H1 (cell line): ENCODE measurements at places on chromosomes 5 and 9. TPM values are rescaled to one million over a fixed set of nuclear protein-coding genes. Genes with fewer than 3 reads are reported as not detected.
A peak's percentile ranks its signal among the peaks of the same experiment; 100 is the strongest.

SLC1A1 gene
- total RNA-seq = 10.3 and 11.7 TPM in 2 replicates

DNA sequence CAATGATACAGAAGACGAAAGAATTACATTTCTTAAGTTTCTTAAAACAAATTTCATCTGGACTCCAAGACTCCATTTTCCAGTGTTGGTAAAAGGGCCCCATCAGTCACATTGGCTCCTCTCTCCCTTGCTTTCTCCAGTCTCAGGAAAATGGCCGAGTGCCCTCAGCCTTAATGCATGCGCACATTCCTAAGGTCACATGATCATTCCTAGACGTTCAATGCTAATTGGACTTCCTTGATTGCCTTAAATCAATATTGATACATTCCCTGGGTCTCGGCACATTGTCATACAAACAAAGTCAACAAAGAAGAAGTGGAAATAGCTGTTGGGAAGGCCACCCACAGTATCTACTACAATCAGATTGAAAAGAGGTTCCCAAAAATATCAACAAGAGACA is 413.6 kb upstream of the GRAMD2B start:
- DNase-seq = peak; percentile 62
- peaks cover 6% of the 10 kb centered on the region; the same call in 1 of the 2 replicates for H3K4me1 ChIP-seq
- no peaks in the 10 kb centered on the region for H3K36me3 ChIP-seq
- H3K27ac ChIP-seq = no peak overlapping the region
- H3K27me3 ChIP-seq = no peaks in the 10 kb centered on the region

DNA sequence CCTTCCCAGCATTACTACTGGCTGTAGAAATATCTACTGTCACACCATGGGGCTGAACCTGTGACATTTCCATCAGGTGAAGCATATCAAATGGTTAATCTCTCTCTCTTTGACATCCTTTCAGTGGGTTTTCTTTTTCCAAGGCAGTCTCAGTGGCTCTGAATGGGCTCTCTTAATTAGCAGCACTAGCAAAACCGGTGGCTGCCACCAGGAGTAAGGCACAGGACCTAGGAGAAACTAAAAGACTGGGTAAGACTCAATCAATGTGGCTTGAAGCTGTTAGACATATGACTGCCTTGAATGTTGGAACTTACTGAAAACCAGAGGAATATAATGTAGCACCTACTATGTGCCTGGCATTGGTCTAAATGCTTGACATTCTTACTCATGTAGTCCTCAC is 445.0 kb upstream of the KIF2A start:
- H3K27ac ChIP-seq = no peak overlapping the region
- no peaks in the 10 kb centered on the region for H3K4me1 ChIP-seq
- DNase-seq = no peak
- H3K36me3 ChIP-seq = no peaks in the 10 kb centered on the region
- no peaks in the 10 kb centered on the region for H3K27me3 ChIP-seq

GRCh38 chr5:135064235-135064570 is 30.2 kb upstream of the PITX1 start:
- no peak overlapping the region for H3K4me3 ChIP-seq
- no peak overlapping the region for H3K27ac ChIP-seq
- H3K27me3 ChIP-seq = no peaks in the 10 kb centered on the region
- H3K36me3 ChIP-seq = no peaks in the 10 kb centered on the region
- DNase-seq = no peak

AUH gene
- 21.9 and 22.1 TPM in 2 replicates for total RNA-seq

PCDHA7 gene
- total RNA-seq = 1.6 and 2.7 TPM in 2 replicates

CDH6 gene
- 1.4 and 1.9 TPM in 2 replicates for total RNA-seq

SPINK13 gene
- total RNA-seq = not detected in 2 replicates

CTSV gene
- 113 and 114 TPM in 2 replicates for total RNA-seq

DNA sequence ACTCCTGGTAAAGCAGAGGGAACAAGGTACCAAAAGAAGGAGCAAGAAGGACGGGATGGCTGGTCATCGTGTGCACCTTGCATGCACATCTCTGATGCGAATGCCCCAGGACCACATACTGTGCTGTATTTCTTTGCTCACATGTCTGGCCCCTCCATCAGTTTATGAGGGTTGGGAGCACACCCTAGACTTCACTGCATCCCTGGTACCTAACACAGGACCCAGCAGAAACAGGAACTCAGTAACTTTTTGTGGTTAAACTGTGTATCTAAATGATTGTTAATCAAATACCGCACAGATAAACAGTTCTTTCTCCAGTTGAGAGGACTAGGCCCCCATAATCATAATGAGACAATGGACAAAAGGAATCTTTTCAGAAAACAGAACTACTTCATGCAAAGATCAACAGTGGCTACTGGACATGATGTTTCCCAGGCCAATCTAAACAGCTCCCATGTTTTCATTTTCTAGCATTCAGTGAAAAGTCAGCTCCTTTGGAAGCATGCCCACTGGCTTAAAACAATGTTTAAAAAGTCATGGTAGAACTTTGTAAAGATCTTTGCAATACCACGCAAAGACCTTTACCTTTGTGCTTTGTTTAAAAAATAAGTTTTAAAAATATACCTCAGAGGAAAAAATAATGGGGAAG is 55.5 kb upstream of the IFNK start:
- no peak for DNase-seq
- no peak overlapping the region for H3K27ac ChIP-seq
- no peak overlapping the region for H3K4me3 ChIP-seq

EIF4E1B gene
- 0.63 and 0.97 TPM in 2 replicates for total RNA-seq

GRCh38 chr5:136021016-136021405 is 7.8 kb upstream of the TGFBI start:
- DNase-seq = no peak
- no peaks in the 10 kb centered on the region for H3K27me3 ChIP-seq
- H3K4me1 ChIP-seq = no peaks in the 10 kb centered on the region
- no peak overlapping the region for H3K27ac ChIP-seq
- H3K36me3 ChIP-seq = no peaks in the 10 kb centered on the region

FKBP15 gene
- 13.8 and 13.9 TPM in 2 replicates for total RNA-seq

AOPEP gene
- 14.3 TPM in 2 replicates for total RNA-seq

SH3TC2 gene
- total RNA-seq = 0.77 and 0.80 TPM in 2 replicates

GRCh38 chr5:100676817-100677631 is 141.8 kb downstream of the FAM174A start:
- no peak for DNase-seq
- H3K4me3 ChIP-seq = no peak overlapping the region
- H3K4me1 ChIP-seq = no peaks in the 10 kb centered on the region
- no peaks in the 10 kb centered on the region for H3K36me3 ChIP-seq
- H3K27ac ChIP-seq = no peak overlapping the region

ATP10B gene
- 0.10 and 0.11 TPM in 2 replicates for total RNA-seq

GRCh38 chr5:140118302-140118936 is 4.5 kb downstream of the PURA start:
- H3K36me3 ChIP-seq = no peaks in the 10 kb centered on the region
- no peak for DNase-seq
- H3K4me3 ChIP-seq = no peak overlapping the region

SOX30 gene
- not detected in 2 replicates for total RNA-seq

SHROOM1 gene
- 5.2 and 5.7 TPM in 2 replicates for total RNA-seq

GRCh38 chr5:5881294-5881693 is 458.8 kb downstream of the ICE1 start:
- H3K4me3 ChIP-seq = no peak overlapping the region
- H3K4me1 ChIP-seq = no peaks in the 10 kb centered on the region
- H3K36me3 ChIP-seq = no peaks in the 10 kb centered on the region
- no peaks in the 10 kb centered on the region for H3K27me3 ChIP-seq
- H3K27ac ChIP-seq = no peak overlapping the region

DNA sequence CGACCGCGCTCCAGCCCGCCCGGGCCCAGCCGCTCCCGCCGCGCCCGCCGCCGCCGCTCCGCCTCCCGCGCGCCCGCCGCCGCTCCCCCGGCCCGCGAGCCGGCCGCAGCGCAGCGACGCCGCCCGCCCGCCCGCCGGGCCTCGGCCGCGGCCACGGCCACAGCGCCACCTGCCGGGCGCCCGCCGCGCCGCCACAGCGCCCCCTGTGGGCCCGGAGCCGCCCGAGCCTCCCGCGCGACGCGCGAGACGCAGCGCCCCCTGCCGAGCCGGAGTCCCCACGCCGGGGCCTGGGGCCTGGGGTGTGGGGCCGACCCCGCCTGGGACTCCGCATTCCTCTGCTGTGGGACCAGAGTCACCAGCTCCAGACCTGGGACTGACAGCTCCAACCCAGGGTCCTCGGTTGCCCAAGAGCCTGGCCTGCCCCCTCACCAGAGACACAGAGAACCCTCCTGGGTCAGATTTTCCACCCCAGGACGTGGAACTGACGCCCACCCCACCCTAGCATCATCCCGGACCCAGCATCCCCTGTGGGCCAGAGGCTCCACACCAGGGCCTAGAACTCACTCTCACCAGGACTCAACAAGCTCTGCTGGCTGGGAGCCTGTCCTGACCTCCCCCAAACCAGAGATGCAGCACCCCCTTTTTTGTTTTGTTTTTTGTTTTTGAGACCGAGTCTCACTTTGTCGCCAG is at the start of gene RAPGEF1:
RAPGEF1 (minus strand) TSS at position 118 of the 690 bp plus-strand sequence. CDS start 246 bp downstream, outside the sequence.
- no peak within 1 kb of the TSS; the same call in 1 of the 2 replicates for H3K27ac ChIP-seq
- DNase-seq = peak; percentile 95
- peak within 1 kb of the TSS; percentile 72 for H3K4me3 ChIP-seq
- H3K4me1 ChIP-seq = peaks cover 2% of the 10 kb centered on the region
- no peaks in the 10 kb centered on the region for H3K27me3 ChIP-seq

DNA sequence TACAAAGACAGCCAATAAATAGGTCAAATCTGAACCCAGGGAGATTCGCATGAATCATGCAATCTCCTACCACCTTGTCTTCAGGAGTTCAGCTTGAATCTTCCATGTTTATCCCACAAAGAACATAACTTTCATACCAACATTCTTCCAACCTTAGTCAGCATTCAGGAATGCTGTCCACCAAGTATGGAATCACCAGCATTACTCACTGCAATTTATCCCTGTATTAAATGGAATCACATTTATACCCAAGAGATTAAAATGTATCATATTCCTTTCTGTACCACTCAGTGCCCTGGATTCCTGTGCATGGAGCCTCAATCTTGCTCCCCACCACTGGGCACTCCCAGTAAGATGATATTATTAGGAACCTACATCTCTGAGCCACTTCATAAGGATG is 162.6 kb downstream of the GLIS3 start:
- no peak overlapping the region for H3K27ac ChIP-seq
- H3K4me3 ChIP-seq = no peak overlapping the region
- no peaks in the 10 kb centered on the region for H3K36me3 ChIP-seq
- no peak for DNase-seq

FOXI1 gene
- total RNA-seq = not detected in 2 replicates

DNA sequence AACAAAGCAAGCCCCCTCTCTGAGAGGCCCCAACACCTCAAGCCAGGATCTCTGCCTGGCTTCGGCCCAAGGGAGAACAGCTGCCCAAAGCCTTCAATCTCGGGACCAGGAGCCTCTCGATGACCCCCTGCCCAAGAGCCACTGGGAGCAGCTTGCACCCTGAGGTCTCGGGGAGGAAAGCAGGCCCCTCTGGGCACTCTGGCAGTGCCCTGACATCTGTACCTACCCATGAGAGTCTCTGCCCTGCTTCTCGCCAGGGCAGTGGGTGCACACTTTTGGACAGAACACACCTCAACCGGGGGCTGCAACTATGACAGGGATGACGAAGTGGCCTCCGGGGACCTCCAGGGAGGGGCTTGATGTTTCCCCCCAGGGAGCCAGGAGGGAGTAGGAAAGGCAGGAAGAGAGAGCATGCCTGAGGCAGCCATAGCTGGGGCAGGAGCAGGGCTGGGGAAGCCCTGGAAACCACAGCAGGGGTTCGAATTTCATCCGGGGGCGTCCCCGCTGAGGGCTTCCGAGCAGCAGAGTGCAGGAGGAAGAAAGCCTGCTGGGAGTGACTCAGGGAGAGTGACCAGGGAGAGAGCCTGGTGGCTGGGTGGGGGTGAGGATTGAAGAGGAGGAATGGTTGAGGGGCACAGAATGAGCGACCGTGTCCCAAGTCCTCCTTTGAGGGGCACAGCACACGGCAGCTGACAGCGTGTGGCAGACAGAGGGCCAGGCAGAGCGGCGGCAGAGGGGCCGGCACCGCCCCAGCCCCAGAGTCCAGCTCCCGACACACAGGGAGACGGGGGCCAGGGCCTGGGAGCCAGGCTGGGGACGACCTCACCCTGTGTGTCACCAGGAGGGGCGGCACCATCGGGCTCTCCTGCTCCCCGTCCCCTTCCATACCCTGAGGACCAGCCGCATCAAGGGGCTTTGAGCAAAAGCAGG is 1.8 kb downstream of the LPCAT1 start:
- H3K4me3 ChIP-seq = peak overlapping the region; percentile 81
- peaks cover 35% of the 10 kb centered on the region for H3K36me3 ChIP-seq
- DNase-seq = no peak
- H3K27ac ChIP-seq = no peak overlapping the region
- no peaks in the 10 kb centered on the region; the same call in 1 of the 2 replicates for H3K27me3 ChIP-seq

DNA sequence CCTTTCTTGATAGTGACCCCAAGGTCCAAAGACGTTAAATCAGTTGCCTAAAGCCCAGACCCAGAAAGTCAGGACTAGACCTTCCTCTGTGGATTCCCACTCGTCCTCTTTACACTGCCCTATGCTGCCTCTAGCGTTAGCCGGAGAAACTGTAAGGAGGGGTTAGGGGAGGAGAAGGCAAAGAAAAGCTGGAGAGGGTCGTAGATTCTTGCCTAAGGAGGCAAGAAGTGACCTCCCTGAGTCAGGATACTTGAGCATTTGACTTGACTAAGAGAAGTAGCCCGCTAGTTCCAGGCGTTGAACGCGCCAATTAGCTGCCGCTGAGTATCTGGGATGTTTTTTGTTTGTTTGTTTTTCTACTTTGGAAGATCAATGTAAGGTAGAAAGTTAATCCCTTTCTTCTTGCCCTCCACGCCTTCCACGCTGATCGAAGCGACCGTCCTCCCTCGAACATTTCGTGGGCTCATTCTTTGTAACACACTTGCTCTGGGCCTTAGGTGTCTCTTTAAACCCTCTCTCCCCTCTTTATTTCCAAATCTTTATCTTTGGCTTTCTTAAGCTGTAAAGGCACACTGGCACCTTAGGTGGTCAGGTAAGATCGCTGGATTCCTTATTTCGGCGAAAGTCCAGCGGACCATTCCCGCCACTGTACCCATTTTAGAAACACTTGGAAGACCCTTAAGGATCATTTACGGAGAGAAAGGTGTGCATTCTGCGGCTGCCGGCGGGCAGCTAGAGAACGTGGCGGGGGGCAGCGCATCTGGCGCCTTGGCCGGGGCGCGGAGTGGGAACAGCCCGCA is 5.1 kb upstream of the RGMB start:
- peak overlapping the region; percentile 91 for H3K4me3 ChIP-seq
- no peaks in the 10 kb centered on the region for H3K36me3 ChIP-seq
- H3K4me1 ChIP-seq = peaks cover 11% of the 10 kb centered on the region

GRCh38 chr5:154573011-154573410 is 95.0 kb upstream of the HAND1 start:
- H3K4me3 ChIP-seq = no peak overlapping the region
- H3K27ac ChIP-seq = no peak overlapping the region
- no peaks in the 10 kb centered on the region for H3K4me1 ChIP-seq
- H3K27me3 ChIP-seq = no peaks in the 10 kb centered on the region; the same call in 1 of the 2 replicates

- H3K27ac ChIP-seq = no peak overlapping the region
- H3K36me3 ChIP-seq = no peaks in the 10 kb centered on the region
- no peak overlapping the region for H3K4me3 ChIP-seq
Measured at GRCh38 chr5:159814805-159815585, 101.3 kb upstream of the ADRA1B start.

GRCh38 chr5:33257807-33258429 is 182.8 kb upstream of the TARS1 start:
- H3K4me3 ChIP-seq = no peak overlapping the region
- no peaks in the 10 kb centered on the region for H3K4me1 ChIP-seq
- H3K27ac ChIP-seq = no peak overlapping the region
- DNase-seq = no peak
- no peaks in the 10 kb centered on the region for H3K36me3 ChIP-seq
